ENCODE measurements at places on chromosomes 6 and 20. TPM values are rescaled to one million over a fixed set of nuclear protein-coding genes. Genes with fewer than 3 reads are reported as not detected.

- DNase-seq = peak; percentile 63
Measured at GRCh38 chr6:35213824-35214756, at the start of gene SCUBE3. Gene SCUBE3 (plus strand): TSS chr6:35213956. CDS start chr6:35214419, 463 bp downstream.

GRCh38 chr20:49318430-49319207 lies 40.8 kb upstream of the ZNFX1 start:
- DNase-seq = no peak

GRCh38 chr20:62907384-62908317 lies 18.7 kb downstream of the DIDO1 start:
- no peak for DNase-seq

DNA sequence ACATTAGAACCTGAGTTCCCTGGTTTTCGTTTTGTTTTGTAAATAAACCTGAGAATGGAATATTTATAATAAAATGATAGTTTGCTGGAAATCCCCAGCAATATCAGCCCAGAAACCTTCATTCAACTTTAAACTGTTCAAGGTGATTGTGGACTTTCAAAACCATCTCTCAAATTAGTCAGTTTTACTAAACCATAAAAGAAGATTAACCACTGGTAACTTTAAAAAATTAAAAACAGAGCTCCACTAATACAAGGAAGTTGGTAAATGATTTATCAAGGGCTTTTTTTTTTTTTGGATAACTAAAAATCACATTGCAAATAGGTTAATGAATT lies 10.0 kb downstream of the MBOAT1 start:
- no peak for DNase-seq

DNA sequence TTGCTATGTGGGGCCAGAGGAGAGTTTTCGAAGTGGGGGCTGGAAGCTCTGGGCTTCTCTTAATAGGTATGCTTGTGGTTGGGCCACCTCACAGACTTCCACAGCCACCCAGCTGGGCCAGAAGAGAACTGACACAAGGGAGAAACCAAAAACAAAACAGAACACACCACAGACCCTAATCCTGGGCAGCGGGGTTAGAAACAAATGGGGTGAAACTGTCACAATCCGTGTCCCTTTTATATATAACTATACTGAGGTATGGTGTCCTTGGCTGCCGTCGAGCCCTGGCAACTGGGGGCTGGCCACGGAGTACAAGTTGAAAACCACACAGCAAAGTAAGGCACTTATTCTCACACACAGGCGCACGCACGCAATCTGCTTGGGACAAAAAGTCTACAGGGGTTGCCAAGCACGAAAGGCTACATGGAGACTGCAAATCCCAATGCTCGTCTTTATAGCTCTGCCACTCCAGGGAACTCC lies 78.3 kb downstream of the TRAM2 start:
- DNase-seq = no peak

DNA sequence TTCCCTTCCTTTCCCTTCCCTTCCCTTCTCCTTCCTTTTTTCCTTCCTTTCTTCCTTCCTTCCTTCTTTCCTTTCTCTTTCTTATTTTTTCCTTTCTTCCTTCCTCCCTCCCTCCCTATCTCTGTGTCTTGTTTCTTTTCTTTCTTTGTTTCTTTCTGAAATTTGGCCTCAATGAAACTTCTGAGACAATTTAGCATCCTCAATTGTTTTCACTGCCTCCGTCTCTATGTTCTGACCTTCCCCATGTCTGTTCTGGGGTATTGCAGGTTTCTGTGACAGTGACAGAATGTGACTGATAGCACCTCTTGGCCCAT lies 81.7 kb upstream of the PAX1 start:
- no peak for DNase-seq

Gene GRM4
- total RNA-seq = not detected

All from neural crest cell (in vitro differentiated cells).